Activated T-cell treated with anti-CD3 and anti-CD28 coated beads for 1 hour (primary cell): ENCODE measurements at places on chromosomes 16 and 17.

DNA sequence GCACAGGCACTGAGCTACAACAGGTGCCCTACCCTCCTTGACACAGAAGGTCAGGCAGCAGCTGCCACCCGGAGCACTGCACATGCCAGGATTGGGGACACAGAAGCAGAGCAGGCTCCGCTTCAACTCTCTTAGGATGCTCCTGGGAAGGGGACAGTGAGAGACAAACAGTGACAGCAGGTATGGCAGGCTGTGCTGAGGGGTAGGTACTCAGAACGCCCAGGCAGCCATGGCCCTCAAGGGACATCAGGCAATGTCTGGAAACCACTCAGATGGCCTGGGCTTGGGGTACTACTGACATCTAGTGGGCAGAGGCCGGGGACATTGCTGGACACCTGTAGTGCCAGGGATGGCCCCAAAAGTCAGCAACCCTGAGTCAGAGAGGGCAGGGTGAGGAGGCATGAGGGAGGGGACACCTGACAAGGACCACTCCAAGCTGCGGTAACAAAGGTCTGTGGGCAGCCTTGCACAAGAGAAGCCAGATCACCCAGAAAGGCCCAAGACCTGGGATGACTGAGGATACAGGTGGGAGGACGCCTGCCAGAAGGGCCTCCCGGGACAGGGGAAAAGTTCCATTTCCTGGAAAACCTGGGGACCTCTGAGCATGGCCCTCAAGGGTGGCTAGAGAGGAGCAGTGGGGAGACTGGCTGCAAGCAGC lies 21.2 kb downstream of the PEMT start:
- DNase-seq = no peak

GRCh38 chr17:29560316-29560715 lies 6.5 kb downstream of the ABHD15 start:
- no peak for DNase-seq

DNA sequence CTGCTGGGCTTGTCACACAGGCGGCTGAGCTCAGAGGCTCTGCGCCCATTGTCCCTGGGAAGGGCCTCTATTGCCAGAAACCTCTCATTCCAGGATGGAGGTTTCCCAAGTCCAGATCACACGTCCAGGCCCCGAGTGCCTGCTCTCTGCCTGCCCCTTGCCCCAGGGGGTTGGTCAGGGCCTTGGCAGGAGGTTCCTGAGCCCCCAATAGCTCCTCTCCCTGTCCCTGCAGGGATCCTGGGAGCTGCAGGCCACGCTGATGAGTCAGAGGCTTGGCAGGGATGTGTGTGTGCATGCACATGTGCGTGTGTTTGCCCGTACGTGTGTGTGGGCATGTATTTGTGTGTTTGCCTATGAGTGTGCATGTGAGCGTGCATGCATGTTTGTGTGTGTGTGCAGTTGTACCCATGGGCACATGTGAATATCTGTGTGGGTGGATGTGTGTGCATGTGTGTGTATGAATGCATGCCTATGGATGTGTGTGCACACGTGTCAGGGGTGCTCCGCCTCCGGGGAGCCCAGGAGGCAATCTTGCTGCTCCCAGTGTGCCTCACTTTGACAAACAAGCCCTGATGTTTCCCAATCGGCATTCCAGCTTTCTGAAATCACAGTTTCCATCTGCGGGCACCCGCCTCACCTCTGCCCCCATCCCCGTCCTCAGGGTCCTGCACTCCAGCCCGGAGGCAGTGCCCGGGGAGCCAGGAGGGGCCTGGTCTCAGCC lies 98.4 kb upstream of the GSE1 start:
- DNase-seq = no peak

DNA sequence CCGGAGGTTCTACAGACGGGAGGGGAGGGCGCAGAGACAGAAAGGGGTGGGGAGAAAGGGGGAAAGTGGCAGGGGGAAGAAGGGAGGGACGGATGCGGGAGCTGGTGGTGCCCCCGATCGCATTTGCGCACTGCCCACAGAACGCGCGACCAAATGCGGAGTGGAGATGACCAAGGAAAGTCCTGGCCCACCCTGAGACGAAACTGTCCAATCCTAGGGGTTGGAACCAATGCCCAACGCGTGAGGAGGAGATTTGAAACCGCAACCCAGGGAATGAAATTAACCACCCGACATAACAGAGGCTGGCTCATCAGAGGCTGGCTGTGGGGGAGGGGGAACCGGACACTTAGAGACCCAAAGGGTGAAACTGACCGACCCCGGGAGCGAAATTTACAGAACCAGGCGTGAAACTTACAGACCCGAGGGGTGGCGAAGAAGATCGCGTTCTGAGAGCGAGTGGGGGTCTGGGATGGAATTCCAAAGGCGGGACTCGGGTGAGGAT lies 1.4 kb downstream of the HES7 start:
- no peak for DNase-seq
